Ovary (tissue), 10 donors: ENCODE measurements at places on chromosomes 1 and 21.
A peak's percentile ranks its signal among the peaks of the same experiment; 100 is the strongest.

DNA sequence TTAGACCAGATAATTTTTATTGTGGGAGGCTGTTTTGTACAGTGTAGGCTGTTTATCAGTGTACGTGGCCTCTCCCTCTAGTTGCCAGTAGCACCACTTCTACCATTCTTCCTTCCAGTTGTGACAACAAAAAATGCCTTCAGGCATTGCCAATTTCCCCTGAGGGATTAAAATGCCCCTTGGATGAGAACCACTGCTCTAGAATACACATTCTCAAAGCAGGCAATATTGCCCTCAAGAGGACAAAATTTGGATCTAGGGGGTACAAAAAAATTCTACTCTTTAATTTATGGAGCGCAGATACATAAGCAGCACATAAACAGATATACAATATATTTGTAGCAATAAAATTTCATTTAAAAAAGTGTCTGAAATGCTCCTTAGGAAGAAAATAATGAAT, 674.6 kb downstream of the PTPRC start:
- no peak for DNase-seq

DNA sequence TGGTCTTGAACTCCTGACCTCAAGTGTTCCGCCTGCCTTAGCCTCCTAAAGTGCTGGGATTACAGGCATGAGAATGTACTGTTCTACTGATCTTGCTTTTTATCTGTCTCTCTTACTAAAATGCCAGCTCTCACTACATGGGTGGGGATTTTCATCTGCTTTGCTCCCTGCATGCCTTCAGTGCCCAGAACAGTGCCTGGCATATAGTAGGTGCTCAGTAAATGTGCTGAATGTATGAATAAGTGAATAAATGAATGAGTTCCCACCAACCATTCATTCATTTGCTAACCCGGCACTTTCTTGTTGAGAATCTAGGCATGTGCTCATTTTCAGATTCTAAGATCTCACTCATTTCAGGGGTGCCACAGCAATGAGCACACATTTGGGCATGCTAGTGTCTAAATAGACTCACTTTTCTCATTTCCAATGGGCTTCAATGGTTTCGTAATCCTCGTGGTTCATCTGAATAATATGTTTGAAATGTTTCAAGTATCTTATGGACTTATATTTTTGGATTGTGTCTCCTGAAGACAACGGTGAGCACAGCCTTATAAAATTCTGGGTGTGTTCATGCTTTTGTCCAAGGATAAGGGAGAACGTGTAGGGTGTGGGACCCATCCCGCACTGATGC, 7.6 kb downstream of the DHRS3 start:
- DNase-seq, result no peak

DNA sequence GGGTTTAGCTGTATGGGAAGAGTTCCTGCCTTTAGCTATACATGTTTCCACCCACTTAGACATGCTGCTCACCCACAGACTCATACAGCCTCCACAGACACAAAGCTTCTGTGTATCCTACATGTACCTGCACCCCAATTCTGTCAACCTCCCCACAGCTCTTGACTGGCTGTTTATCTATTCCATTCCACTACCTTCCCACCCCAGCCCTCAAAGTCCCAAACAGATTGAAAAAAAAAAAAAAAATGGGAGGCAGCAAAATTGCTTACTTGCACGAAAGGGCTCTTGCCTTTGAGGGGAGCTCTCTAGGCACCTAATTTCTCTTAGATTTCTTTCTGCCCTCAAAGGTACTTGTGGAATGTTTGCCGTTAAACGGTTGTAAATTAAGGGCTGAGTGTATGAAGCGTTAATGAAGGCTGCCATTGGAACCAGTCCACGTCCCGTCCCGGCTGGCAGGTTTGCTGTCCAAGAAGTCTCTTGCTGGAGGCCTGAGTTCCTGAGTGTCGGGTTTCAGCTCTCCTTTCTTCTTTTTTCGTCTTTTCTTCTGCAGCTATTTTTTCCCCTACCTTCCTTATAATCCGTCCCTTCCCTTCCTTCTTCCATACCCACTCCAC, 43.6 kb downstream of the PBX1 start:
- peak; percentile 67 for DNase-seq

- no peak for DNase-seq
Observed at GRCh38 chr1:14842891-14843290, 244.4 kb downstream of the KAZN start.

DNA sequence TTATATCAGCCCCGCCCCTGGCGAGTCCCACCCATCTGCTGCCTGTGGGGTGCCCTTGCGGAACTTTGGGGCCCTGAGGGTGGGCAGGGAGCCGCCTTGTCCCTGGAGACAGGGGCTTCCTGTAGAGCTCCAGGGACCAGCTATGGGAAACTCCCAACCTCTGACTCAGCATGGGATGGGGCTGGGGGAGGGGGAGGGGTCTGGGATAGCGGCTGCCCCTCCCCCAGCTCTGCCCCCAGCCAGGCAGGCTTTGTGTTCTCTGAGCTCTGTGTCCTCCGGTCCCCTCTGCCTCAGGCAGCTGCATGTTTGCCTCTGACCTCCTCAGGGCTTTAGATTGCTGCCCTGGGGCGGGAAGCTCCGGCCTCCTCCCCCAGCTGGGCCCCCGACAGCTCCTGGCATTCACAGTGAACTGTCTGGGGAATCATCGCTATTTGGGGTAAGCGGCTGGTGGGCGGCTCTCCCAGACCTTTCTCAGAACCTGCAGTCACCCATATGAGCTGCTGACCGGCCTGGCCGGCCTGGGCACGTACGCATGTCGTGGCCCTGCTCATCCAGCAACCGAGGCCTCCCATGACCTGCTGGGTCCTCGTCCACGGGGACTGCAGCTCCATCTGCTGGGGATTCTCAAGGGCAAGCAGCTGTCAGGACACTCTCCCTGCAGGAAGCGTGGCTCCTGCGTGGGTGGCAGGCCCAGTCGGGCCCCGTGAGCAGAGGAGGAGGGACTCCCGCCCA, 17.1 kb downstream of the ARHGEF16 start:
- DNase-seq, result no peak

DNA sequence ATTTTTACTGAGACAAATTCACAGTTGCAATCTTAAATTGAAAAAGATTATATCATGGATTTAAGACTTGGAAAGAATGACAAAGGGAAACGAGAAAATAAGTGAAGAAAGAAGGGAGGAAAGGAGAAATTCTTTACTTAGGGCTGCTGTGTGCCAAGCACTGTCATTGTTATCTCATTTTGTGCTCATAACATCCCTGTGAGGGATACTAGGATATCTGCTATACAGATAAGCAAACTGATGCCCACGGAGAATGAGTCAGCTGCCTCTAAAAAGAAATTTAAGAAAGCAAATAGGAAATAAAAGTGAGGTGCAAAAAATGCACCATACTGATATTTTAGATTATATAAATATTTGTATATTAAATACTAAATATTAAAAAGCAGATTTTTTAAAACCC, 183.6 kb upstream of the NR5A2 start:
- DNase-seq, result no peak

GRCh38 chr1:167136191-167136614, 42.3 kb downstream of the STYXL2 start:
- no peak for DNase-seq

- no peak for DNase-seq
Observed at GRCh38 chr21:44517175-44517899, 22.7 kb downstream of the KRTAP10-1 start.

DNA sequence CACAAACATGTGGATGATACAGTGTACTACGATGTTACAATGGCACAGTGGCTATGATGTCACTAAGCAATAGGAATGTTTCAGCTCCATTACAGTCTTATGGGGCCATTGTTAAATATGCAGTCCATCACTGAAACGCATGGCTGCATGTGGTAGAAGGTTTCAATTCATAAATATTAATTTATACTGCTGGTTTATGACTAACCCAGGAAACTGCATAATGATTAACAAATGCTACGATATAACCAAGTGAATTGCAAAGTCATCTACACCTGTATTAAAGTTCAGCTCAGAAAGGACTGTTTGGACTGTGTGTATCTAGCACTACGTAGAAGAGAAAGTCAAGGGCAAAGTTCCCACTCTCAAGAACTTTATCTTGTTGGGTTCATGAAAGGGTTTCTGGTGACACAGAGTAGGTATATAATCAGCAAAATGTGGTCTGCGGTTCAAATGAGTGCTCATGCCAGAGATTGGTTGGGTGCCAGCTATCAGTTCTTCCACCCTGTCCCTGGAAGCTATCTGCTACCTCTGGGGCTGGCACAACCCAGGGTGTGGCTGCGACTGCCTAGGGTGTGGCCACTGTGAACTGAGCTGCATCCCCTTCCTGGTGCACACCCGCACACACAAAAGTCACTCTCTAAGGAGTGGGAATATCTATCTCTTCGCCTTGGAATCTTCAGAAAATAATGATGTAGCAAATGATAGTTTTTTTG, 14.8 kb downstream of the MGST3 start:
- no peak for DNase-seq

DNA sequence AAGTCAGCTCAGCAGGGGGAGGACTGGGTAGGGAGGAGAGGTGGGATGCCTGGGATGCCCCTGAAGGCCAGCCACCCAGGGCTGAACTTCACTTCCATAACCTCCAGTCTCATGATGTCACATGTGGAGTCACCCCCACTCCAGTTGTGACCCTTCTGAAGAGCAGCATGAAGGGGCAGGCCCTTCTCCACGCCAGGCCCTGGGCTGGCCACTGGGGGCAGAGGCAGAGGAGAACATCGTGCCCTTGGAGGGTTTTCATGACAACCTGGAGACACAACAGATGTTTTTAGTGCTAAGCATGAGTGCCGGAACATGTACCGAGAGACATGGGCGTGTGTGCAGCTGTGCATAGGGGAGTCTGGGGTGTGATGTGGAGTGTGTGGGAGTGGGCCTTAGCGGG, 37.6 kb downstream of the FAAH start:
- no peak for DNase-seq

GRCh38 chr1:220708936-220709801, 19.0 kb downstream of the C1orf115 start:
- no peak for DNase-seq

- DNase-seq, result no peak
Observed at GRCh38 chr1:6423321-6423999, 1.1 kb upstream of the ESPN start.

GRCh38 chr1:221274373-221274772, 395.1 kb downstream of the HLX start:
- DNase-seq, result no peak

DNA sequence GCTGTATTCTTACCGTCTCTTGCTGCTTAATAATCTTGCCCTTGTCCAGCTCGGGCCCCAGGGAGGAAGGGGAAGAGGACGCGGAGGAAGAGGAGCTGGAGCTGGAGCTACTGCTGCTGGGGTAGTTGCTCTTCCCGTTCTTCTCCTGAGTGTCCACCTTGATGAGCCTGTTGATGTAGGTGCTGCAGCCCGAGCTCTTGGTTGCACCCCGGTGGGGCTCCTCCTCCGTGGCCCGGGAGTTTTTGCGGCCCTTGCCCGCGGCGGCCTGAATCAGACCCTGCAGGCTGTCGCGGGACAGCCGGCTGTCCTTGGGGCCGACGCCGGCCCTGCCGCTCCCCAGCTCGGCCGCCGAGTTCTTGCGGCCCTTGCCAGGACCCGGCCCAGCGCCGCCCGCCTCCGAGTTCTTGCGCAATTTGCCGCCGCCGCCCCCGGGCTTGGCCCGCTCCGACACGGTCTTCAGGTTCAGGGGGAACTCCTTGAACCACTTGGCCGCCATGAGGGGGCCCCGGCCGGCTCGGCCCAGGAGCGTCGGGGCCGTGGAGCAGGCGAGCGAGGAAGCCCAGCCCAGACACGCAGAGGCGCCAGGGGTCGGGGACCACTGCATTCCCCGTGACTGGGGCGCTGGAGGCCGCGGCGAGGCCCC, 475 bp upstream of the TDRD10 start:
- DNase-seq, result peak; percentile 74

DNA sequence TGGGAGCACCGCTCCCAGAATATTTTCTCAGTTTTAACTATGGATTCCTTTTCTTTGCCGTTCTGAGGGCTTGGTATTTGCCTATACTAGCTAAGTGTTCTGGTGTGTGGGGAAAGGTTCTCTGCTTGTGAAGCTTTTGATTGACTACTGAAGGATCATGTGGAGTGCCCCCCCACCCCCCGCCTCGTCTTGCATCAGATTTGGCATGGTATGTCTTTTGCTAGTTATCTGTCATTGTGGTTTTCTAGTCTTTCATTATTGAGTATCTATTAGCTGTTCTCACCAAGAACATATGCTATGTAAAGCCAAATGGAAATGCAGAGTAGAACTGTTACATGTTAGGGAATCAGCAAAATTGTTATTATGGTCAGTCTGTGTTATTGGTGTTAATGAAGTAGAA, 58.3 kb downstream of the MACF1 start:
- no peak for DNase-seq

DNA sequence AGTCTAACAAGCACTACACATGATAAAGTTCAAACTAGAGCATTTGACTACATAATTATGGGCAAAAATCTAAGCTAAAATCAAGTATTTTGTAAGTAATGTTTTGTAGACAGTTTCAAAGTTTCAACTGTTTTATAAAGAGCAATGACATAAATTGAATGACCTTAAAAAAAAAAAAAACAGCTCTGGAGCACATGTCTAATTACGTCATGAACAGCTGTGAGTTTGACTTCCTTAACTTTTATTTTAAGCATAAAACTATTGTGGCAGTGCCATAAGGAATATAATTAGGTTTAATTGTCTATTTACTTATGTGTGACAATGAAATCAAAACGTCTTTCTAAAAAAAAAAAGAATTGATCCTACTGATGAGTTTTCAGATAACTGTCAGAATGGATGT, 272.5 kb upstream of the LRRC7 start:
- DNase-seq, result no peak

DNA sequence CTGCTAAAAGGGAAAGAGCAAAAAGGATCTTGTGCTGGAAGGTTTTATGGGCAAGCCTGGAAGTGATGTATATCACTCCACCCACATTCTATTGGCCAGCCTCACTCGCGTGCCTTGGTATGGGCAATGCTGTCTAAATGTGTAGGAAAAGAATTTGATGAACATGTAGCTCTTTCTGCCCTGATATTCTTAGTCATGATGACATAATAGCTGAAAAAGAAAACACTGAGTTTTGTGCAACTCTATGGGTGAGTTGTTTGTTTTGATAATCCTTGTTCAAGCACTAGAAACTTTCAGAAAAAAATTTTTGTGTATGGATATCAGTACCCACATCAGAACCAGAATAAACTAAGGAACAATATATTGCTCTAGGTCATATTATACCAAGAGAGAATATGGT, 231.5 kb upstream of the ST6GALNAC5 start:
- DNase-seq, result no peak

DNA sequence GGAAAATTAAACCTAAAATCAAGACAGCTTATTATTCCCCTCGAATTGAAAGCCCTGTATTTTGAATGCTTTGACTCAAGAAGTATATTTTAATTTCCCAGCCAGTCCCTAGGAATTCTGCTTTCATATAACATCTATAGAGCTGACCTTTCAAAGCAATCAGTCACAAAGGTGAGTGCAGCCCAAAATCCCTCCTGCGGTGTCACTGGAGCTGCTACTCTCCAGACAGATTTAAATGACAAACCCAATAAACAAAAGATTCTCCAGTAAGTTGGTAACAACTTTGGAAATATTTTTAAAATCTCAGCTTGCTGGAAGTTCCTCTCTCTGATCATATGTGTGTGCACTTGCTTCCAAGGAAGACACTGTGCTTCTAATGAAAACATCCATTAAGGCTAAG, 14.7 kb downstream of the PLPP3 start:
- no peak for DNase-seq

- DNase-seq, result peak; percentile 74
Observed at GRCh38 chr1:42146626-42147320, 6.4 kb upstream of the GUCA2B start.

GRCh38 chr1:170729225-170730002, 65.5 kb downstream of the PRRX1 start:
- DNase-seq, result no peak

- peak; percentile 78 for DNase-seq
Observed at GRCh38 chr1:17661546-17662157, 93.5 kb upstream of the ACTL8 start.
